Activated B cell treated with CpG ODN at 0.5 μM for 24 hours (primary cell): ENCODE measurements at places on chromosomes 2 and 18.

DNA sequence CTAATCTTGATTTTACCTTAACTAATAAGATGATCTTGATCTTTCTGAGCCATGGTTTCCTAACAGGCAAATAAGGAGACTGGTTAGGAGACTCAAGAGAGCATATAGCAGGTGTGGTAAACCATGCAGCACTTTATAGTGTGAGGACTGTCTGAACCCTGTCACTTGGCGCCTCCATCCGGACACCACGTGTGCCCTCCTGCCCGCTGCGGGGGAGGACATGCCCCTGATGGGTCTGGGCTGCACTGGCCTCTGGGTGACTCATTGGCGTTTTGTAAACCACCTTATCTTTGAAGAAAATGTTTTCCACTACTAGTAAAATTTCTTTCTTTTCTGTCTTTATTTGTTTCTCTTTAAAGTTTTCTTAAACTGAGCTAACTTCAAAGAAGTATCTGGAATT lies 131.1 kb downstream of the FMNL2 start:
- no peak for DNase-seq

- no peak for DNase-seq
Observed at GRCh38 chr2:21693081-21693480, 569.3 kb downstream of the TDRD15 start.

GRCh38 chr2:202965810-202966460 lies 48.7 kb upstream of the NBEAL1 start:
- DNase-seq: no peak

DNA sequence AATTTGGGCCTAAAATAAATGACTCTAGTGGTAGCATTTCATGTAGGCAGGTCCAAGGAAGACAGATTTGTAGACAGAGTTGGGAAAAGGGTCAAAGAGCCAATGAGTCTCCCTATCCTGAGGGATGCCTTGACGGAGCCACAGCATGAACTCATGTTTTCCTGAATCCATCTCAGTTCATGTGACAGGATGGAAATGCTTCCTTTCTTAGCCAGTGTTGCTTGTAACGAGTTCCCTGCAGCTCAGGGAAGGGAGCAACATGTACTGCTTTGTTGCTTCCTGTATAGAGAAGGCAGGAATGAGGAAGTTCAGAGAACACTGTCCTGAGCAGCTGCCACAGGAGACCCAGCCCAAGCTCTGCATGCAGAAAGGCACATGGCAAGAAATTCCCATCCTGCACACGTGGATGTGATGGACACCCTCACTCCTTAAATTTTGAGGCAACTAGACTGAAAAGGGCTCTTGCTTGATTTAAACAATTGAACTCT lies 27.9 kb downstream of the TMEM17 start:
- DNase-seq: no peak

DNA sequence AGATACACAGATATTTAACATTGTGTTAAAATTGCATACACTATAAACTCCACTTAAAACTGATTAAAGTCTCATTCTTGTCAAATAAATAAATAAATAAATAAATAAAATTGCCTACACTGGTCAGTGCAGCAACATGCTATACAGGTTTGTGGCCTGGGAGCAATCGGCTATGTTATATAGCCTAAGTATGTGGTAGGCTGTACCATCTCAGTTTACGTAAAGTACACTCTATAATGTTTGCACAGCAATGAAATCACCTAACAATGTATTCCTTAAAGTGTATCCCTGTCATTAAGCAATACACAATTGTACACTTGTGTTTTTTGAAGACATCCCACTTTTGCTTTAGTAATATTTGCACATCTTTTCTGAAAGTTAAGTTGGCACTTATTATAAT lies 337.7 kb upstream of the SETBP1 start:
- no peak for DNase-seq

- DNase-seq: no peak
Observed at GRCh38 chr2:30180226-30180625, 33.4 kb downstream of the YPEL5 start.

DNA sequence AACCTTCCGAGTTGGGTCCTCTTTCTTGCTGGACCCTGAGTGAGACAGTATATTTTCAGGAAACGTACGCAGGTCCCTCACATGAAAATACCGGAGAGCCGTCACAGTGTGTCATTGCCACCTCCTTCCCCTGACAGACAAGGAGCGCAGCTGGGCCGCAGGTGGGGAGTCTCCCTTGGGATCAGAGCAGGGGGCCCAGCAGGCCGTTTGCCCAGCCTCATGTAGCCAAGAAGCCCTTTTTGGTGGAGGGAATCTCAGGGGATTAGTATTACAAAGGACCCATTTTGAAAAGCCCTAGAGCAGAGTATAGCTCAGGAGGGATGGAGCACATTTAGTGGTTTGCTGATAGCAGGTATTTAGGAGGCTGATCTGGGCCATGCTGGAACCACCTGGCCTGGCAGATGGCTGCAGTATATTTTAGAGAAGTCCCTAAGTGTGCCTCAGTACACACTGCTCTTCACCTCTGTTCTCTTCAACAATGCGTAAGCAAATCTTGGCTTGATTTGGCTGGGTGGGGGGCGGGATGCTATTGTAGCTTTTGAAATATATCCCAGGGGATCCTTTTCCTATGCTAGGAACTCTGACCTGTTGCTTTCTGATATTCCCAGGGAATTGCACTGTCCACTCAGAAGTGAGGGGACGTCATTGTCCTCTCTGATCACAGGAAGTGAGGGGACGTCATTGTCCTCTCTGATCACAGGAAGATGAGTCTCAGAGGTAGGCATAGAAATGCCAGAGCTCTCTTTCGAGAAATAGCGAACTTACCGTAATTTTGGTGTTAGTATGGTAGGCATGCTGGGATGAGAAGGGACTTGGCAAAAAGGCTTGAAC lies 171.9 kb downstream of the HRH4 start:
- no peak for DNase-seq
